ENCODE measurements at places on chromosomes 6 and 20.

GRCh38 chr6:138455746-138456400 is 43.4 kb downstream of the NHSL1 start:
- DNase-seq: no peak

DNA sequence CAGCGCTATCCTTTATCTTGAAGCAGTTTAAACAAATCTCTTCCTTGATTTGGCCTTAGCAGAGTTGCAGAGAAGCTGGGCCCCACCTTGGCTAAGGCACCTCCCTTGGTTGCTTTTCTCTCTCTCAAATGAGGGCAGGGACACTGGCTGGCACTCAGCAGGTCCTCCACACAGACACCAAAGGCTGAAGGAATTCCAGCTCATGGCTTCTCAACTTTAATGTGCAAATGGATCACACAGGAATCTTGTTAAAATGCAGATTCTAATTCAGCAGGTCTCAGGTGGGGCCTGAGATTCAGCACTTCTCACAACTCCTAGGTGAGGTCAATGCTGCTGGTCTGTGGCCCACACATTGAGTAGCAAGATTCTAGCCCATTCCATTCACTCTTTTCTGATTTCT is 25.7 kb downstream of the RIMS4 start:
- DNase-seq: no peak

GRCh38 chr20:45445805-45446562 is 23.6 kb upstream of the WFDC2 start:
- DNase-seq: no peak

DNA sequence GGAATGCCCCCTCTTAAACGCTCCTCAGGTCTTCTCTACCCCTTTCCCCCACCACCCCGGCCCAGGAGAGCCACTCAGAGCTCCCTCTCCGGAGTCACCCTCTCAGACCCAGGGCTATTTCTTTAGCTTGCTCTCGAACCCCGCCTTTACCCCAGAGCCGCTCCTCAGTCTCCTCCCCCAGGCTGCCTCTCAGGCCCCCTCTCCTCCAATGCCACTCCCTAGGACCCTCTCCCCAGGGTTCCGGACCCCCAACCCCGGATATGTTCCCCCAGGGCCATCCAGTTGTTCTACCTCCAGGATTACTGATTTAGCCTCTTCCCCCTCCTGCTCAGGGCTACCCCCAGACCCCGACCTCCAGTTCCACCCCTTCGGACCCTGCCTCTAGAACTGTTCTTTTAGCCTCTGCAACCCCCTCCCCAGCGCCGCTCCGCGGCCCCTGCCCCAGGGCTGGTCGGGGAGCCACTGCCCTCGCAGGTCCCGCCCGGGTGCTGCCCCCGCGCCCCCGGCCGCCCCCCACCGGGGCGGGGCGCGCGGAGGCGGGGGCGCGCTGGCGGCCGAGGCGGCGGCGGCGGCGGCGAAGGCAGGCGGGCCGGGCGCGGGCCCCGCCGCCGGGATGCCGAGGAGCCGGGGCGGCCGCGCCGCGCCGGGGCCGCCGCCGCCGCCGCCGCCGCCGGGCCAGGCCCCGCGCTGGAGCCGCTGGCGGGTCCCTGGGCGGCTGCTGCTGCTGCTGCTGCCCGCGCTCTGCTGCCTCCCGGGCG is at the start of gene MMP24:
Gene MMP24, plus strand, starts transcription at position 565 of the 758 bp plus-strand sequence. Its CDS starts 49 bp downstream, at position 614.
- DNase-seq: no peak

GRCh38 chr20:43863821-43864544 is 50.7 kb upstream of the TOX2 start:
- no peak for DNase-seq

DNA sequence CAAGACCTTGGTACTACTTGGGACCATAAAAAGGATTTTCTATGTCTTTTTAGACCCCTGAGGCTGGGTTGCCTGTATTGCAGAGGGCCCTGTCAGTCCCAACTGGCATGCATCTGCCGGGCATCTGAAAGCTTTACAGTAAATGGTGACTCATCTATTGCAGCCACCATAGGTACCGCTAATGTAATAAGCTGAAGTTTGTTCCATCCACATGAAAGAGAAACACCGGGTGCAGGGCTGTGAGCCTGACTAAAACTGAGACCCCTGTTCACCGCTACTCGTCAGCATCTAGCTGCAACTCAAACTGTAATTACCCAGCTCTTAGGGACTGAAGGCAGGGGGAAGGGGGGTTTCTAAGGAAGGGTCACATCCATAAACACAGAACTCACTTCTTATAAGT is 49.5 kb downstream of the TRERF1 start:
- peak; percentile 25 for DNase-seq

DNA sequence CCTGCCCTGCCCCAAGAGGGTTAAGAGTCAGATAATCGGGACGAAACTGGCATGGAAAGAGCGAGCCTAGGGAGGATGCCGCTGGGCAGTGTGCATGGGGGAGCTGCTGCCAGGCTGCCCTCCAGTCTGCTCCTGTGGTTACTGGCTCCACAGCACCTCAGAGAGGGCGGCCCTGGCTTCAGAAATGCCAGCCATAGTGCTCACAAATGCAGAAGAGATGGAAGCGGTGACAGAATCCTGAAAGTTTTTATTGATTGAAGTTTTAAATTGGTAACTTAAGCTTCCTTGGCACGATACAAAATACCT is 57.9 kb downstream of the VAPB start:
- DNase-seq: no peak

- DNase-seq: no peak
Observed at GRCh38 chr6:4362326-4362725, 227.0 kb upstream of the ECI2 start.

DNA sequence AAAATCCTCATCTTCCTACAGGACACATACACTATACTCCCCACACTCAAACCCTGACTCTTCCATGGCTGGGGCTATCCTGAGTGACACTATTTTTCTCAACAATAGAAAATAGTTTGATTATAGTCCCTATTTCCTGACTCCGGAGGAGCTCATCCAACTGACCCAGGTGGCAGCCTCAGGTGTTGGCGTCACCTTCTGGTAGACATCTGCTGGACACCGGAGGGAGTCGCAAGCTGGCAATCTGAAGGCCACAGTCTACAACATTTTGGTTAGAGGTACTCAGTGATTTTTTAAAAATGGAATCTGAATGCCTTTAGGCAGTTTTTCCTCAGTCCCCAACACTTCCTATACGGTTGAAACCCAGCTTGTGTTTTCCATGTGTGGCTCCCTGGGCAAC is 32.2 kb upstream of the OCSTAMP start:
- DNase-seq: no peak

DNA sequence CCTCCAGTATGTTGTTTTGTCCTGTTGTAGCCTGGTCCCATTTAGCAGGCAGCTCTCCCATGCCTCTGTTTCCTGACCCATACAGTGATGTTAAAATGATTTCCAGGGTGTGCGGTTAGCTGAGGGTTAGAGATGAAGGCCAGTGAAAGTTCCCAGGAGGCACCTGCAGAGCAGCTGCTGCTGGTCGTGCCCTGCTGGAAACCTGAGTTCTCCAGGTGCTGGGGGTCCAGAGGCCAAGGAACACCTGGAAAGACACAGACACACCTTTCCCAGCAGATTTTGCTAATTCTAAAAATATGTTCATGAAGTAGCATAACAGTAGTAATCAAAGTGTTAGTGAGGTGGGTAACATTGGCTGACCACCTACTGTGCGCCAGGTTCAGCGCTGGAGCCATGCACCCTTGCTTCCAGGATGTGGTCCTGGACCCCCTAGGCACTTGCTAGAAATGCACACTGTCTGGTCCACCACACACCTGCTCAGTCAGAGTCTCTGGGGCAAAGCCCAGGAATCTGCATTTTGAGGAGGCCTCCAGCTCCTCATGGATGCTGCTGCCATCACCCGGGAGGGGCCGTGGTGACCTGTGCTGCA is 118.7 kb downstream of the SYNDIG1 start:
- no peak for DNase-seq

GRCh38 chr6:148027201-148027600 is 315.4 kb upstream of the SASH1 start:
- no peak for DNase-seq

- DNase-seq: no peak
Observed at GRCh38 chr20:17068084-17068711, 158.6 kb upstream of the PCSK2 start.

DNA sequence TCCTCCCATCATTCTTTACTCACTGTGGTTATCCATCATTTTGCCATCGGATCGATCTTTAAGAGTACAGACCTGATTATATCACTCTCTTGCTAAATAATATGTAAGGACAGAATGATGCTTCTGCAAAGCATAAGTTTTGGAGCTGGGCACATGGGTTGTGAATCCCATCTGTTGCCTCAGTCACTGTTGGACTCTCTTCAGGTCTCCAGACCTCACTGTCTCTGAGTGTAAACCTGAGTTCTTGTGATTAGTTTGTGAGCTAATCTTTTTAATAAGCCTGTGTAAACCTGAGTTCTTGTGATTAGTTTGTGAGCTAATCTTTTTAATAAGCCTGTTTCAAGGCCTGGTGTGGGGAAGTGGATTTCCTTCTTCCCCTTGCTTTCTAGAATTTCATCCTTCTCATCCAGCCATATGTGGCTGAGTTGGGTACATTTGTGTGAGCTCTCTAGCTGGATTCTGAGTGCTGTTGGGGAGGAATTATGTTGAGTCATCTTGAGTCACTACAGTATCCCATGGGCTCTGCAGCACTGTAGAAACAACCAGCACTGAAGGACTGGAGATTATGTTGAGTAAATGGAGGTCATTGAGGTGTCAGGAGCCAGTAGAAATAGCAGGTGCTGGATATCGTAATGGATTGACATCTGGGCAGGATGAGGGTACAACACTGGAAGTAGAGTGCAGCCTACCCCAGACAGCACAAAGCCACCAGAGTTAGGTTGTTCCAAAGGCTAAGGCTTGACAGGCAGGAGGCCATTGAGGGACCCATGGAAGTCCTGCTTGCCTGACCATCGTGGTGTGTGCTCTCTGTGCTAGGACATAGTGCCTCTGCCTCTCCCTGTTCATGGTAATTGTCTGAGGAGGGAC is 52.4 kb downstream of the SCAND1 start:
- DNase-seq: no peak
